ENCODE measurements at places on chromosomes 11 and 22.

DNA sequence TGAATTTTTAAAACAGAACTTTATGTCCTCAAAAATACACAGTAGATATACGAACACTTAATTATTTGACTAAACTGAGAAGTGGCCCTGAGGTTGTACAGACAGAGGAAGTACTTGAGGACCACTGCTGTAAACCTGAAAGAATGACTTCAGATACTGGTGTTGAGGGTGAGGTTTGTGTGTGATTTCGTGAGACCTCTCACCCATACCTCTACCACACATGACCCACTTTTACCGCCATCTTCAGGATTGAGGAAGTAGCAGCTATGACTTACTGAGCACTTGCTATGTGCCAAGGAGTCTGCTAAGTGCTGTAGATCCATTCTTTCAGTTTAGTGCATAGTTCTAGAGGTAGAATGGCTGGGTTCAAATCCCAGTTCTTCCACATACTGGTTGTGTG, 21.9 kb downstream of the MMP13 start:
- DNase-seq, result no peak

DNA sequence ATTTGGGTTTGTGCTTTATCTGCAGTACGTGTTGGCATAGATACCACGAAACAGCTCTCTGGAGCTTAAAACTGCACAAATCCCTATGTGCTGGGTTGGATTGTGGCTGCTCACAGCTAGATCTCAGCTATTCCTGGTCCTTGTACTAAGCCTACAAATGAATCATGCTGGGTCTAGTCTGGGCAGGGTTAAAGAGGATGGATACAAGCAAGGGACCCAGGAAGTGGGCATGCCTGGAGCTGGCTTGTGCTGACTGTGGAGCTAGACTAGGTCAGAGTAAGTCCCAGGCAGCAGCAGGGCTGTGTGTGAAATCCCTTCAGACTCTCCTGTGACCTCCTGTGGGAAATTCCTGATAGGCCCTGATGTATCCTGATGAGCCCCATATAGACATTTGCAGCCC, 3.9 kb upstream of the E2F8 start:
- DNase-seq, result no peak

- peak; percentile 92 for DNase-seq
These were observed at the start of gene RCN1 for GRCh38 chr11:32090545-32091370. Gene RCN1 (plus strand): TSS chr11:32091074. CDS start chr11:32091197, 123 bp downstream.

- no peak for DNase-seq
These were observed 51.6 kb downstream of the CLMP start for GRCh38 chr11:123143476-123143875.

DNA sequence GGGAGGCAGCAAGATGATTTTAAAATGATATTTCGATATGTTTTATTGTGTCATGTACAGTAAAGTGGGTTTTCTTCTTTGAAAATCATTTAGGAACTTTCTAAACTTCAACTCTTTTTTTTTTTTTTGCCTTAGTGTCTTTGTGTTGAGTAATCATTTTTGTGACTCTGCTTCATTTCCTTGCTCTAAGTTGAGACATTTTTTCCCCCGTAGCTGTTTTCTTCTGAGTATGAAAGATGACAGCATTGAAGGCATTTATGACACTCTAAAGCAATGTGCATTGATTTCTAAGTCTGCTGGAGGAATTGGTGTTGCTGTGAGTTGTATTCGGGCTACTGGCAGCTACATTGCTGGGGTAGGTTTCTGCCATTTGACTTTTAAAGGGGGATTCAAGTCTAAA, 23.5 kb downstream of the RRM1 start:
- peak; percentile 68 for DNase-seq

DNA sequence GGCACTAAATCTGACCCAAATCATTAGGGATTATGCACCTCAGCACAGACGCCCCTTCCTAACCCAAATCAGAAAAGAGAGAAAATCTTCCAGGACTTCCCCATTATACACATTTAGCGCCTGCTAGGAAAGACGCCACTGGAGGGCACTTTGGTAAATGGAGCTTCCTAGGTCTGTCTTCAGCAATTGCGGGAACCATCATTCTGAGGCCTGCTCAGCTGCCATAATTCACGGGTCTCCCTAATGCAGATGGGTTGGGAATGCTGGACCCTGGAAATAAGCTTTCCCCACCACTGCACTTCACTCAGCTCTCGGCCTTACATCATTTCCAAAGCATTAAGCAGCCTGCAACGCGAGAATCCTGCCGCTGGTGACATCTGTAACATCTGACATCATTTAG, 86.2 kb upstream of the OPCML start:
- DNase-seq, result no peak

DNA sequence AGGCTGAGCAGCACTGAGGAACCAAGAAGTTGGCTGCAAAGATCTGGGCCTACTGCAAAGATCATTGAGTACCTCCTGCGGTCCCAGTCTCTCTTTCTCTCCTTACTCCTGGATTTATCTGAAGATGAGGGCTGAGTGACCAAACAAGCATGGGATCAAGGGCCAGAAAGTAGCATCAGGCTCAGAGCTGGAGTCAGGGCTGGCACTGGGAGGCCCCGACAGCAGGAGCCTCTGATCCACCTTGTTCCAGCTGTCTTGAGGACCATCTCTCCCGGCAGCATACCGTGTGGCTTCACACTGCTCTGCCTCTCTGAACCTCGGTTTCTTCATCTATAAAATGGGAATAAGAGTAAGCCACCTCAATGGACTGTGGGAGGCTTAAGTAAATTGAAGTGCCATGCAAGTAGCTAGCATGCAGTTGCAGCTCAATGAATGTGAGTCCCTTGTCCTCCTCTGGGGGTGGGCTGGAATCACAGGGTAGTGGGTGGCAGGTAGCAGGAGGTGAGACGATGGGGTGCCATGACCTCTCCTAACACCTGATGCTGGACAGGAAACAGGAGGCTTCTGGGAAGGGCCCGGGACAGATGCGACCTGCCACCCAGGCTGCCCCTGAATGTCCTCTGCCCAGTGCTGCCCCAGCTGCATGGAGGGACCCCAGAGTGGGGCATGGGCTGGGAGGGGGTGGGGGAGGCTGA, 52.5 kb upstream of the PRDM11 start:
- no peak for DNase-seq

DNA sequence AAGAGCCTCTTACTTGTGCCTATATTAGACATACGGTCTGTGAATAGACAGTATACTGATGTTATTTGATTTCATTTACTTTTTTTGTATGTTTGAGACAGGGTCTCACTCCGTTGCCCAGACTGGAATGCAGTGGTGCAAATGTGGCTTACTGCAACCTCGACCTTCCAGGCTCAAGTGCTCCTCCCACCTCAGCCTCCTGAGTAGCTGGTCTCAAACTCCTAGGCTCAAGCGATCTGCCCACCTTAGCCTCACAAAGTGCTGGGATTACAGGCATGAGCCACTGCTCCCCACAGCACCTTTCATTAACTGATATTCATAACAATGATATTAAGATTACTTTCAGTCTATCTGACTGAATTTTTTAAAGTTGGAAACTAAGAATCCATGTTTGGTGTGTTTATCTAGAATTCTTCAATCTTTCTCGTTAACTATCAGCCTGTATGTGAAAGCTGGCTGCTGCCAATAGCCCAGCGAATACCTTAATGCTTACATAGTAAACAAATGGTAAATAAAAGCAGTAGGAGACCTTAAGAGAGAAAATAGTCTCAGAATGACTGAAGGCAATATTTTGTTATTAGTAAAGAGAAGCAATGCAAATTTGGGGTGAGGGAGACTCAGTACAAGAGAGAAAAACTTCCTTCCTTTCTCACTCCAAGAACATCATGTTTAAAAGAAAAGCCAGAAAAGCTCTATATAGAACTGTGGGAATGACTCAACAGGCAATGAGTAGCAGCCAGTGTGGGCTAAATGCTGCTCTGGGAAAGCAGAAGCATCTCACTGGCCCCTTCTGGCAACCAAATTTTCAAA, 101.9 kb downstream of the MRTFA start:
- peak; percentile 66 for DNase-seq

DNA sequence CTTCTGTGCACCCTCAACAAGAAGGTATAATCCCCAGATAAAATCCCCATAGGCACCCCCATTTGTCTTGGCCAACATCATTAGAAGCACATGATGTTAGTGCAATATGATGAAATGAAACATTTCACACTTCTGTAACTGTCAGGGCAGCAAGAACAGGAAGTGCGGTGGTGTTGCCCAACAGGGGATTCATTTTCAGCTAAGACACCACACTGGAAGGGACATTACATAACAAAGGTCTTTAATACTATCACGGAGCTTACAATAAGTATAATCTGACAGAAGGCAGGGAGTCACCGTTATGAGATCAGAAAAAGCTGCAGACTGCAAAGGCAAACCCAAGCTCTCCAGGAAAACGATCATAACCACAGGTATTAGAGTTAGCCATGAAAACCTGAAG, 2.0 kb downstream of the OR52W1 start:
- DNase-seq, result no peak

DNA sequence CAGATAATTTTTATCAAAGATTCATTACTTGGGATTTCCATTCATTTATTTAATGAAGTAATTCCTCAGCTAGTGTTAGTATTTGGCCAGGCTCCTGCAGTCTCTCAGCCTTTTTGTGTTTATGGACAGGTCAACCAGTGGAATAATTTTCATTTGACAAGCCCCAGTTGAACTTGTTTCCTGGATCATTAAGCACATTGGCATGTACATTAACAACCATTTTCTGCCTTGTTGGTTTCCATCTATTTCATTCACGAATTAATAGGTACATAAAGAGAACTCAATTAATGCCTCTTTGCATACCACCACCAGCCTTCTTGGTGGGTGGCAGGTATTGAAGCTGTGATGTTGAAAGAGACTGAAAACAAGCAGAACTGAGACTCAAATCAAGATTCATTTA, 745.2 kb downstream of the KCNA4 start:
- DNase-seq, result no peak

DNA sequence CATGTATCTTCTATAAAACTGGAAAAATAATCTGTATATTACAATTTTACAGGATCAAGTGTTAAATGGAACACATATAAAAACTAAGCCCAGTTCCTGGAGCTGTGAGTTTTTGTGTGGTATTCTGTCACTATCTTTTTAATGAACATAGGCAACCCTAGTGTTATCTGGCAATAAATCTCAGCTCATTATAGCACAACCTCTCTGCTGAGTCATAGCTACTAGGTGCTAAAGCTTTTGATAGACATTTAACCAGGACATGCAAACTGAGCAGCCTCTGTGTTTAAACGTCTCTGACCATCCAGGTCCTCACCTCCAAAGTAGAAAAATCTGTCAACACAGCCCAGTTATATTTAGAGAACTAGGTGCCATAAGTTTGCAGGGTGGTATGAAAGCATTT, 91.0 kb upstream of the CARD18 start:
- DNase-seq, result no peak

DNA sequence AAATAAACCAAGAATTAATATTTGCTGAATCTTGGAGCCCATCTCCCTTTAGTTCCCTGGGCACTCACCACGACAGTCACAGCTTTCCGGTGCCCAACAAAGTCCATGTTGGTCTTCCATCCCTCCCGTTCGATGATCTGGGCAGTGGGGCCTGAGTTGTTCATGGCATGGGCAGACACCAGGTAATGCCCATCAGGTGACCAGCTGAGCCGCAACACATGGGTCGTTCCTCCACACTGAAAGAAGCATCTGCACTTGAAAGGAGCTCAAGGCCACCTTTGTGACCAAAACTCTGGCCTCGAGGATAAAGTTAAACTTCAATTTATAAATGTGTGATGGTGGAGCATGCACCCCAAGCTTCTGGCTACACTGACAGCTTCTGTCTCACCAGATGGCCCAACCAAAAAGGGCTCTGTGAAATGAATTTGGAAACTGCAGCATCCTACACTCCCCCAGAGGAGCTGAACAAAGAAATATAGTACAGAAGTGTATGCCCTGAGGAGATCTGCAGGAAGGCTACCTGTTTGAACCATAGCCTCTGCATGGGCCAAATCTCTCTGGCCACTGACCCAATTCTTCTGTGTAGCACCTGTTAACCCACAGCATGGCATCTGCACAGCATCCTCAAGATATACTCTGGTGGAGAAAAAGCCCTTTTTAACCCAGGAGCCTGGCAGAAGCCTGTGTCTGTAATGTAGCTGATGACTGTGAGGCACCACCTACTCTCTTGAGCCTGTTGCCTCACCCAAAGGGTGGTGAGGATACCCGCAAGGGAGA, 37.1 kb downstream of the HIRA start:
- DNase-seq, result no peak

All from fibroblast of skin of scalp (primary cell).